GM12892 (cell line): ENCODE measurements at places on chromosomes 3 and 15.

DNA sequence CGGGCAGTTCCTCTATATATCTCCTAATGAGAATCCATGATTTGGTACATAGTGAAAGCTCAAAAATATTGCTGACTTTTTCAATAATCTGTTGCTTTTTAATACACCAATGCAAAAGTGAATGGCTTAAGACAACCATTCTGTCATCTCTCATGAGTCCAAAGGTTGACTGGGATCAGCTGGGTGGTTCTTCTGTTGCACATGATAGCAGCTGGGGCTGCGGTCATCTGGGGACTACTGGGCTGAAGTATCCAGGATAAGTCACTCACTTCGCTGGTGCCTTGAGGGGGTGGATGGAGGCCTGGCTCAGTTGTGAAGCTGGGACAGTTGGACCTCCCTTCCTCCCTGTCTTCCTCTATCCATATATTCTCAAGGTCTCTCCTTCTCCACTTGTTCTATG lies 53.7 kb downstream of the NOX5 start:
- DNase-seq, result no peak

GRCh38 chr15:78223396-78224022 lies 10.9 kb downstream of the ACSBG1 start:
- no peak for DNase-seq

- no peak for DNase-seq
Measured at GRCh38 chr15:33215941-33216872, 21.7 kb upstream of the FMN1 start.

- DNase-seq, result no peak
Measured at GRCh38 chr3:8557298-8557697, 55.7 kb downstream of the LMCD1 start.

- no peak for DNase-seq
Measured at GRCh38 chr3:141280690-141281089, 49.1 kb downstream of the PXYLP1 start.
